ENCODE measurements at places on chromosomes 7 and 10.

DNA sequence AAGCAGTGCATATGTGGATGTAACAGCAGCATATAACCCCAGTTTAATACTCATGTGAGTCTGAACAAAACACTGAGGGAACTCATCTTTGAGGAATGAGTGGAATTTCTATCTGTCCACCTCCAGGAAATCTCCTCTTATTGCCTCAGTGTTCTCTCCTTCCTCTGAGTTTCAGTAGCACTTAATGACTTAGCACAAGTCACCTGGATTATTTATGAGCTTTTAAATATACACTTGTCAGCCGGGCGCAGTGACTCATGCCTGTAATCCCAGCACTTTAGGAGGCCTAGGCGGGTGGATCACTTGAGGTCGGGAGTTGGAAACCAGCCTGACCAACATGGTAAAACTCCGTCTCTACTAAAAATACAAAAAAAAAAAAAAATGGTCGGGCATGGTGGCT, 4.3 kb downstream of the LRRC20 start:
- no peak overlapping the region for H3K4me3 ChIP-seq
- no peak for DNase-seq
- H3K27ac ChIP-seq, result no peak overlapping the region
- no peaks in the 10 kb centered on the region for H3K27me3 ChIP-seq

- no peaks in the 10 kb centered on the region for H3K36me3 ChIP-seq
- H3K4me3 ChIP-seq, result no peak overlapping the region
- no peak overlapping the region for H3K27ac ChIP-seq
- no peaks in the 10 kb centered on the region for H3K4me1 ChIP-seq
- no peaks in the 10 kb centered on the region for H3K27me3 ChIP-seq
Observed at GRCh38 chr10:21363731-21364104, 161.8 kb downstream of the SKIDA1 start.

DNA sequence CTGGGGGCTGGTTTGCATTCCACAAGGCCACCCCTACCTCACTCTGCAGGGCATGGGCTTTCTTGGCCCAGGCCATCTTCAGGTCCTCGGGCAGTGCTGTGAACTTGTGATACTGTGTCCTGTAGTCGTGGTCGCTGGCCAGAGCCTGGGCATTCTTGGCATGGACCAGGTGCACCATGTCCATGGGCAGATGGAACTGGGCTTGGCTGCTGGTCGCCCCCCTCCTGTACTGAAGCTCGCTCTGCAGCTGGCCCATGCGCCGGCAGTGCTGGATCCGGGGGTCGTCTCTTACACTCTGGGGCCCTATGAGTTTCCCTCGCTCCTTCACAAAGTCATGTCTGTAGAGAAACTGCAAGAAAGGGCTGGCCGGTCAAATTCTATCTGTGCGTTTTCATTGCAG, 51.7 kb downstream of the HABP2 start:
- H3K4me1 ChIP-seq, result no peaks in the 10 kb centered on the region
- H3K27ac ChIP-seq, result no peak overlapping the region
- DNase-seq, result no peak
- peaks cover 4% of the 10 kb centered on the region for H3K27me3 ChIP-seq
- H3K4me3 ChIP-seq, result no peak overlapping the region

DNA sequence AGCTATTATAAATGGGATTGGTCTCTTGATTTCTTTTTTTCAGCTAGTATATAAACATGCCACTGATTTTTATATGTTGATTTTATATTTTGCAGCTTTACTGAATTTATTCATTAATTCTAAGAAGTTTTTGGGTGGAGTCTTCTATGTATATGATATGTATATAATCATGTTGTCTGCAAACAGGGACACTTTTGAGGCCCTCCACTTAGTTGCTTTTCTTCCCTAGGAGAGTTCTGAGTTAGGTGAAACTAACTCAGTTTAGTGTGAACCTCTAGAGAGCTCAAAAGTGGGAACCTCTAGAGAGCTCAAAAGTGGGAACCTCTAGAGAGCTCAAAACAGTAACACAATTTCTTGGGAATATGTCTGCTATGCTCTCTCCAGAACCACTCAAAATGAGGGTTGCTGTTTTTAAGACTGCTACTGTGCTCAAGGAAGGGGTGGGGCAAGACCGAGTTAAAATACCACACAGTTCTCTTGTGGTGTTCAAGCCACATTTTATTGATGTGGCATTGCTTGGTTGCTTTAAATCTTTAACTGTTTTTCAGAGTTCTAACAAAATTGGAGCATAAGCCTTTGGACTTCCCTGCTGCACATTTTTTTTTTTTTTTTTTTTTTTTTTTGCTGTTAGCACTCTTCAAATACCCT, 13.2 kb downstream of the CCDC7 start:
- H3K36me3 ChIP-seq, result peaks cover 30% of the 10 kb centered on the region
- no peak overlapping the region for H3K4me3 ChIP-seq
- no peaks in the 10 kb centered on the region for H3K4me1 ChIP-seq
- H3K27ac ChIP-seq, result no peak overlapping the region

GRCh38 chr7:42805601-42806000, 106.3 kb downstream of the C7orf25 start:
- DNase-seq, result no peak
- no peaks in the 10 kb centered on the region for H3K36me3 ChIP-seq
- no peaks in the 10 kb centered on the region for H3K4me1 ChIP-seq
